ENCODE measurements at places on chromosomes 7 and 10. TPM values are rescaled to one million over a fixed set of nuclear protein-coding genes. Genes with fewer than 3 reads are reported as not detected.

GRCh38 chr10:84087202-84087601 lies 52.1 kb upstream of the GHITM start:
- DNase-seq, result no peak

- no peak for DNase-seq
These were observed 125.2 kb downstream of the MAD1L1 start for GRCh38 chr7:2107386-2108070.

- DNase-seq, result peak; percentile 67
These were observed 119.4 kb downstream of the GNAT3 start for GRCh38 chr7:80392229-80393169.

DNA sequence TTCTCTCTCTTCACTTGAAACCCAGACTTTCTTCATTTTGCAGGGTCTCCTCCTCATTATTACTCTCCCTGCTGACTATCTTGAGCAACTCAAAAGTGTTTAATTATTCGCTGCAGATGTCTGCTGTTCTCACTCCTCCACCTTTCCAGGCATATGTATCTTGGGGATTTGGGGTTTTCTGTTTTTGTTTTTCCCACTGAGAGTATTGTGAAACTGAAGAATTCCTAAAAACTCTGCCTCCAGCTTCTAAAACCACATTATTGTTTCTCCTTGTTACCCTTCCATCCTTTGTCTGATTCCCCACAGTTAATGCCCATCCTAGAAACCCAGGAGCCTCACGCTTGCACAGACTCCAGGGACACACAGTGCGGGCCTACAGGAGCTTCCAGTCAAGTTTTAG lies 51.3 kb downstream of the WNT2 start:
- DNase-seq, result no peak

The C1QL3 gene
- total RNA-seq, result not detected

The TEX47 gene
- total RNA-seq, result not detected

Data from LHCN-M2 (cell line).